ENCODE measurements at places on chromosomes 2 and 18.

DNA sequence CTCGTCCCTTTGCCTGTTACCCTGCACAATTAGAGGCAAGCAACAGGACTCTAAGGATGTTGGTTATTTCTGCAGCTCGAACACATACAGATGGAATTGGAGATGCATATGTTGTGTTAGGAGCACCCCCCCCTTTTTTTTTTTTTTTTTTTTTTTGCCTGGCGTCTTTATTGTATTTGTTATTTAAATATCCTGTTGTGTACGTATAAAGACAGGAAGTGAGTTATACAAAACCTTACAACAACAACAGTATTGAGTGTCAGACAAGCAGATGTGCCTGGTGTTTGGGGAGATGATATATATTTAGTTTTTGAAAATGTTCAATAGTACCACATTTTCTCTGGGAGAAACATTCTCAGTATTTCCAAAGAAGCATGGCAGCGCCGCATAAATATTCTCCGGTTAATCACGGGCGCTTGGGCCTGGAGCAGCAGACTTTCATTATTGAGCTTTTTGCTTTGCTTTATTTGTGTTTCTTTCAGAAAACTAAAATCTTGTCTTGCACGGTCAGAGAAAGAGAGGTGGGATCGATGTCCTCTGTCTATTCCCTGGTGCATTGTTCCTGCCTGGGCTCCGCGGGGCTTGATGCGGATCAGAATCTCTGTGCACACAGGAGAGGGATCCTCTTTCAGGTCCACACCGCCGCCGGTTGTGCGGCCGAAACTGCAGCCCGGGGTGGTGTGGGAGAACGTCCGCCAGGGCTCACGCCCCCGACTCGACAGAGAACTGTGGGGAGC lies 23.2 kb upstream of the ZNF516 start:
- DNase-seq: no peak

DNA sequence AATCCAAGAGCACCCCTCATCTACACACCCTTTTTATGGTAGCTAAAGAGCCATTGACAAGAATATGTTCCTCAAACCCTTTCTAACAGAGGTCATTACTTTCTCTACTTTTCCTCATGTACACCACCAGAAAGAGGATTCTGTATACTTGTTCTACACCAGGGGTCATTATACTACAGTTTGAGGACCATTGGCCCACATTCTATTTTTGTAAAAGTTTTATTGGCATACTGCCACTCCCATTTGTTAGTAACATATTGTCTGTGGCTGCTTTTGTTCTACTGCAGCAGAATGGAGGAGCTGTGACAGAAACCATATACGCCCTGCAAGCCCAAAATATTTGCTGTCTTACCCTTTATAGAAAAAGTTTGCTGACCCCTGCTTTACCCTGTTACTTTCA lies 14.3 kb downstream of the HTR2B start:
- no peak for DNase-seq

GRCh38 chr18:47050468-47050867 lies 15.0 kb upstream of the ELOA2 start:
- DNase-seq: no peak

DNA sequence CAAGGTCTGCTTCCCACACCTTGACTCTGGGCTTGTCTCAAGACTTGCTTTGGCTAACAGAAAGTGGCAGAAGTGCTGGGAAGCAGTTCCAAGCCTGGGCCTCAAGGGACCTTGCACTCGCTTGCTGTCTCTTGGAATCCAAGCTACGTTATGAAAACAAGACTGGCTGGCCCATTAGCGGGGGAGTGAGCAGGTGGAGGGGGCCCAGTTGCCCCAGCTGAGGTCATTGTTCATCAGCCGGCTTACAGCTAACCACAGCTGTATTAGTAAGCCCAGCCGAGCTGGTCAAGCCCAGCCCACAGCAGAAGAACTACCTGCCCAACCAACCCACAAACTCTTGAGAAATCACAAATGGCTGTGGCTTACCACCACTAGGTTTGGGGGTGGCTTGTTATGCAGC lies 63.1 kb downstream of the MARCO start:
- DNase-seq: no peak

- DNase-seq: no peak
These were observed 95.0 kb downstream of the TNFRSF11A start for GRCh38 chr18:62420151-62420512.

- DNase-seq: no peak
These were observed 277.7 kb downstream of the RND3 start for GRCh38 chr2:150209746-150210145.

DNA sequence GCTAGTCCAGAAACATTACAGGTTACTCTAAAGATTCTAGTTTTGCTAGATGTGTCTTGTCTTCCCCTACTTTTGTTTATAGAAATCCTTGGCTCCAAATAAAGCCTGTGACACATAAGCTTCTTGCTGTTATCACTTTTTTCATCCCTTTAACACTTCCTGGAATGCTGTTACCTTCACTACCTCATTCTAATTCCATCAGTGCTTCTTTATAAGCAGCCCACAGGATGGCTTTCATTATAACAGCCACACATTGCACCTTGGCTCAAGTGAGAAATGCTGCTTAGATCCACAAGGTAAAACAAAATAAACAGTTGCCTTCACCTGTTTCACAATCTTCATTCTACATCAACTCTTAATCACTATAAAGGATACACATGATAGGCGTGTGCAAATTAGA lies 221.7 kb downstream of the SLC8A1 start:
- DNase-seq: no peak

- no peak for DNase-seq
These were observed 24.3 kb upstream of the STAT1 start for GRCh38 chr2:191038241-191038725.

GRCh38 chr2:171146633-171147032 lies 14.1 kb downstream of the TLK1 start:
- no peak for DNase-seq

DNA sequence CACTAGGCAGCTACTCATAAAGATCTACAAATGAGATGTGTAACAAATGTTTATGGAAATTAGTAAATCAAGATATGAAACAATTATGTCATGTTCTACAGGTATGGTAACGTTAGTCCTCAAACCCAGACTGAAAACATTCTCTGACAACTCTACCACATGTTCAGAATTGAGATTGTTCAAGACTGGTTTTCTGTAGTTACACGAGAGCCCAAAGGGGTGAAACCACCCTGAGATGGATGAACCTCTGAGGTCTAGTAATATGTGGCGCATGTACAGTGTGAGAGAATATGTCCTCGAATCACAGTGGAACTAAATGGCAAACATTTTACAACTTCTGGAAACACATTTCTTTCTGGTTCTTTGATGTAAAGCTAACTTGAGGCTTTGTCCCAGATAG lies 614.3 kb downstream of the ZEB2 start:
- no peak for DNase-seq

GRCh38 chr2:8388781-8389180 lies 293.1 kb upstream of the ID2 start:
- no peak for DNase-seq

DNA sequence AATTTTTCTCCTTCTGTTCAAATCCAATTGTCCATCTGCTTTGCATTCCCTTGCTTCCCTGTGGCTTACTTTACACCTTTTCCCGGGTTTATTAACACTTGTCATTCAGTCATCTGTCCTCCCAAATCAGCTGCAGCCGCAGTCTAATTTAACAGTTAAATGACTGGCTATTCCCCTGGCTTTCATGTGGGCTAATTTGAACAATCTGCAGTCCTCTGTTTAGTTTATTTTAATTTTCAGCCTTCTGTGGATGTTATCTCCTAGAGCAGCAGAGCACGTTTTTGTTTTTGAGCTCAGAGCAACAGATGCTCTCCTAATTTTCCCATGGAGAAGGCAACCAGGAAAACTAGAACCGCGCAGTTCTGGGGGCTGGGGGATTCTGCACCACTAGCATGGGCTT lies 55.0 kb downstream of the MEP1B start:
- DNase-seq: no peak

DNA sequence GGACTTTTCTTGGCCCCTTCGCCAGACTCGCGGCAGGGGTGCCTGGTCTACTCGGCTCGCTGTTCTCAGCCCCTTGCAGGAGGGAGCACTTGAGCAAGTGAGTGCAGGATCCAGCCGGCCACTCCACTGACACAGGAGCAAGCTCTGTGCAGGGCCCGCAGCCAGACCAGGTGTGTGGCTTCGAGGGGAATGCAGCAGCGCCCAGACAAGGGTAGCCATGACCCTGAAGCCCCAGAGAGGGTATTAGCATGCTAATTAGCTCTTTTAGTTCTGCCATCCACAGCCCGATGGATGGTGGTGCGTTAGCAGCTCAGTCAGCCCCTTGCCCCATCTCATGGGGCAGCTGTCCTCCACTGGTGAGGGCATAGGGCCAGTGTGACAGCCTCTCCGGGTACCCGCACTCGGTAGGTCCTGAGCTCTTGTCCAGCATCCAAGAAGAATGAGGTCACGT lies 103.2 kb upstream of the HS6ST1 start:
- DNase-seq: no peak

GRCh38 chr2:44087714-44088092 lies 81.0 kb upstream of the PPM1B start:
- no peak for DNase-seq

GRCh38 chr2:75155115-75155514 lies 44.2 kb downstream of the TACR1 start:
- no peak for DNase-seq

DNA sequence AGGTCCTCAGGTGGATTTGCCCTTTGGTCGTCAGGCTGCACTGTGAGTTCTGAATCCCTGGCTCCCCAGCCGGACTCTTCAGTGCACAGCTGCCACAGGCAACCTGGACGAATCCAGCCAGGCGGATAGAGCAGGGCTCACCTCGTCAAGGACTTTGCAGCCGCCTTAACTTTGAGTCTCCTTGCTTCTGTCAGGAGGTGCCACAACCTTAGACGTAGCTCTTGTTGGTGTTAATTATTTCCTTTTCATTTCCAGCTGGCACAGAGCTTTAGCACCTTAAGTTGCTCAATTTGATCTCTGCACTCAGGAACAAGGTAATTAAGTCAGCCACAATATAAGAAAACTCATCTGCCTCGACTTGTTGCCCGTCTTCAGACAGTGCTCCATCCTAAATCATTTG lies 17.7 kb downstream of the SMIM21 start:
- DNase-seq: no peak

GRCh38 chr18:12262748-12263147 lies 8.6 kb downstream of the CIDEA start:
- no peak for DNase-seq

GRCh38 chr2:196983934-196984333 lies 57.4 kb upstream of the PGAP1 start:
- DNase-seq: no peak

DNA sequence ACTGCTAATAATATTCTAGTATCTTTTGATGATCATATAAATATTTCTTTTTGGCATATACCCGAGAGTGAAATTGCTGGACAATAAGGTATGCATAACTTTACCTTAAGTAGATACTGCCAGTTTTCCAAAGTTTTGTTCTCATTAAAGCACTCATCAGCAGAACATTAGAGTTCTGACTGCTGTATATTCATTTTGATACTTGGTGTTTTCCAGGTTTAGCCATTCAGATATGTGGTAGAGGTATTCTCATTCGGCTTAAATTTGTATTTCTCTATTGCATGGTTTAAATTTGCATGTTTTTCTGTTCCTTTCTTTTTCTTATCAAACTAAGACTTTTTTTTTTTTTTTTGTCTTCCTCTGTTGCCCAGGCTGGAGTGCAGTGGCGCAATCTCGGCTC lies 18.2 kb downstream of the CYBRD1 start:
- no peak for DNase-seq

DNA sequence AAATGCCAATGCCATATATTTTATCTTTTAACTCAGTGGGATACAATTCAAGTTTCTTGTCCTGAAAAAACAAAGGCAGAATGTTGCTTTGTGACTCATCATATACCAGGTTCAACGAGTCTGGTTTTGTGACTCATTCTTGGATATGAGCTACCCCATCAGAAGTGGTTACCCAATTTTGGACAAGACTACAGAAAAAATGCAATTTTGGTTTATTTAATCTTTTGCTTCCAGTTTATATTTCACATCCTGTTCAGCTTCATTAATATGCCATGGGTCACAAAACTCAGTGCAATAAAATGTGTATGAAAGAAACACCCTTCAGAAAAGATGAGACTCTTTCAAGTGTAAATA lies 25.0 kb downstream of the FN1 start:
- no peak for DNase-seq

DNA sequence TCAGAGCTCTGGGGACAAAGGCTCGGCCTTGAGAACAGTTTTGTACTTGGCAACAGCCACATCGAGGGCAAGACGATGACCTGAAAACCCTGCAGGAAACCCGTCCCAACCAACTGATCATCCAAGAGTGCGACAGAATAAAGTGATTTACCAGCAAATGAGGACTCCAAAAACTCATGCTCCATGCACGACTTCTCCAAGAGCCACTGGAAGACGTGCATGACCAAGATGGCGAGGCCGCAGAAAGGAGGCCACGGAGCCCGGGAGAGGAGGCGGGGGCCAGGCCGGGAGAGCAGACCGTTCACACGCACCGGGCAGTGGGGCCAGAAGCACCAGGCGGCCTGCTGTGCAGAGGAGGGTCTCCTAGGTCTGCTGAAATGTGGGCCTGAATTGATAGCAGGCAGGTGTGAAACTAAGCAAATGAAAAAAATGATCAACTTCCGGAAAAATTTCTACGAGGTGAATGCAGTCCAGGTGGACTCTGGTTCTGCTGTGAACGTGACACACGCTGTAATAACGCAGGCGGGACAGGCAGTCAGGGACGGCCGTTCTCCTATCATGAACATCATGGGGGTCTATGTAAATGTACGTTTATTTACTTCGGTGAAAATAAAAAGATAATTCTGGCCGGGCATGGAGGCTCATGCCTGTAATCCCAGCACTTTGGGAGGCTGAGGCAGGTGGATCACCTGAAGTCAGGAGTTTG lies 252.2 kb downstream of the HDAC4 start:
- no peak for DNase-seq

GRCh38 chr18:12373116-12373770 lies 3.8 kb downstream of the AFG3L2 start:
- no peak for DNase-seq

- DNase-seq: no peak
These were observed 266.1 kb upstream of the HDAC4 start for GRCh38 chr2:239666855-239667376.

GRCh38 chr18:32310101-32310500 lies 120.3 kb downstream of the MEP1B start:
- no peak for DNase-seq

DNA sequence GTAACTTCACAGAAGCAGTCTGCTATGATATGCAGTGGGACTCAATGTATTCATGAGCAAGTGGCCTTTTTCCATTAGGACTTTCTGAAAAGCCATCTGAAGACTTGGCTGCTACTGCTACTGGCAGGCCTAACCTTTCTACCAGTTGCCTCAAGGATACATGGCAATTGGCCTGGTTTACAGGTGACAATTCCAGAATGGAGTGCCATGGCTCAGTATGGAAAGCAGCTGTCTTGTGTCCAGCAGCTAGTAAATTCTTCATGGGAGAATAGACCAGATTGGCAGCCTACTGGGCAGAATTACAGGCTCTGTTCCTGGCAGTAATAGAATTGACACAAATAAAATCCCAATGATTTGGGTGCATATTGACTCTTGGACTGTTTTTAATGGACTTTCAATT lies 12.6 kb upstream of the TMX3 start:
- DNase-seq: no peak

- DNase-seq: no peak
These were observed 517.2 kb downstream of the SUCLG1 start for GRCh38 chr2:83941886-83942285.
